Anterior cingulate cortex (tissue), 58 donors: ENCODE measurements at places on chromosomes 3 and 15.

- DNase-seq = no peak
Measured at GRCh38 chr3:119237299-119237698, 3.4 kb downstream of the B4GALT4 start.

DNA sequence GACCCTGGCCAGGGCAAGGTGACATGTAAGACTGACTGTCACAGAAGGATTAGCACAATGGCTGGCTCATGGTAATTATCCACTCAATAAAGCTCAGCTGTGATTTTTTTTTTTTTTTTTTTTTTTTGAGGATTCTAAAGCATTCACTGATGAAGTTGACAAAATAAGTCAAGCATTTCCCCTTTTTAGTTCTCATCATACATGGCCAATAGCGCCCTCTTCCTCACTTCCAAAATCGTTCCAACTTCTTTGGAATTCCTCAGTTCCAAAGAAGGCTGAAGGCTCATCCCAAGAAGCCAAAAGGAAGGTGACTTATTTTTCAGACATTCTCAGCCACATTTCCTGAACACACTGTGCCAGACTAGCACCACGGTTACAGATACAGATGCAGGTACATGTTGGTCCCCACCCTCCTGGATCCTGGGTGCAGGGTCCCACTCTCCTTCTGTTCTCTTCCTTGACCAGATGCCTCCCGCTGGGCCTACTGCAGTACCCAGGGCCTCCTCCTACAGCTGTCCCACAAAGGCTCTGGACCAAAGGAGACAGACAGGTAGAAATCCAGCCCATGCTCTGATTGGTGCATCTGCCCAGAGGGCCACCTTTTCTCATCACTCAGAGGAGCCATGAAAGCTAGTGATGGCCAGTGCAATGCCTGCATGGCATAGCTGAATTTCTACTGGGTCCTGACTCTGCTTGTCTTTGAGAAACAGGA is 202.6 kb downstream of the UACA start:
- DNase-seq = no peak

DNA sequence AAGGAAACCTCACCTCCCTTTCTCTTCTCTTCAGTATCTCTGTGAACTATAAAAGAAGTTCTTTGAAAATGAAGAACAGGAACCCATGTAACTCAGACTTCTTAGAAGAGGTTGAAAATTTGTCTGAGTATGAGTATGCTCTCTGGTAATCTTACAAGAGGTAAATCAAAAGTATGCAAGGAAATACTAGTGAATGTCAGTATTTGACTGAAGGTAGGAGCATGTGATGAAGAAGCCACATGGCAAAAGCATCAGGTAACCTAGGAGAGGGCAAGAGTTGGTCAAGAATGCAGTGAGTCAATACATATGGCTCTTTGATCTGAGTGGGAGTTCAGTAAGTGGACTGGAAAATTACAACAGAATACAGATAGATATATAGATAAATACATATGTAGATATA is 133.0 kb upstream of the NECTIN3 start:
- no peak for DNase-seq

DNA sequence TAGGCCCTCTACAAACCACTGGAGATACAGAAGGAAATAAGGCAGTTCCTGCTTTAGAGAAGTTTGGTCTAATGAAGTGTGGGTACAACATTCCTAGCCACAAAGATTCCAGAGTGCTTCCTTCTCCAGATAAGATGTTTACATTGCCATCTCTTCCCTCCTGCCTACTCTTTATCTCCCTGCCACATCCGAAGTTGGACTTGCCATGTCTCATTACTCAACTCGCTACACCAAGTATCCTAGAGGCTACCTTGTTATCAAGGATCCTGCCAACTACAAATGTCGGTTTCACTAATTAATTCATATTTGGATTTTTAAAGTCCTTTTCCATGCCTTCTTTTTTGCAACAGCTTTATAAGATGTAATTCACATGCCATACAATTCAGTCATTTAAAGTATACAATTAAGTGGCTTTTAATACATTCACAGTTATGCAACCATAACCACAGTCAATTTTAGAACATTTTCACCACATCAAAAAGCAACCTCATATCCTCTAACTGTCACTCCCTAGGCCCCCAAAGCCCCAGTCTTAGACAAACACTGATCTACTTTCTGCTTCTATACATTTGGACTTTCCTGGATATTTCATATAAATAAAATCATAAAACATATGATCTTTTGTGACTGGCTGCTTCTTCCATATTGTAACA is 53.7 kb upstream of the CSTA start:
- no peak for DNase-seq

GRCh38 chr15:64112073-64112772 is 16.4 kb downstream of the SNX1 start:
- no peak for DNase-seq

- DNase-seq = no peak
Measured at GRCh38 chr3:76938962-76939361, 100.9 kb upstream of the ROBO2 start.

- no peak for DNase-seq
Measured at GRCh38 chr15:92492551-92493115, 99.0 kb downstream of the ST8SIA2 start.

- peak; percentile 34 for DNase-seq
Measured at GRCh38 chr15:23690450-23690852, 3.3 kb upstream of the NDN start.

DNA sequence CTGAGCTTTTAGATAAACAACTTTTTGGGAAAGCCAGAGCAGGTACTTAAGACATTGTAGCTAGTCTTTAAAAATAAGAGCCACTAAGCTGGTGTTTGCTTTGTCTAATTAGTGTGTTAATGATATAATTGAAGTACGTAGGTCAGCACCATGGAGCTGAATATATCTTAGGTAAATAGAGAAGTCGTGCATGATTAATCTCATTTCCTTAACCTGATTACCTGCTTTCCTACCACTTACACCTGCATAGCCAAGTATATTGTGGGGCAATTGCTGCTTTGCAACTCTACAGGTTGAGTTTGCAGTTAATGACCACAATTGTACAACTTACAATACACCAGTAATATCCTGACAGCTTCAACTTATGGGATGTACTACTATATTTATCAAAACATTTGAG is 17.6 kb upstream of the TOPAZ1 start:
- DNase-seq = no peak

DNA sequence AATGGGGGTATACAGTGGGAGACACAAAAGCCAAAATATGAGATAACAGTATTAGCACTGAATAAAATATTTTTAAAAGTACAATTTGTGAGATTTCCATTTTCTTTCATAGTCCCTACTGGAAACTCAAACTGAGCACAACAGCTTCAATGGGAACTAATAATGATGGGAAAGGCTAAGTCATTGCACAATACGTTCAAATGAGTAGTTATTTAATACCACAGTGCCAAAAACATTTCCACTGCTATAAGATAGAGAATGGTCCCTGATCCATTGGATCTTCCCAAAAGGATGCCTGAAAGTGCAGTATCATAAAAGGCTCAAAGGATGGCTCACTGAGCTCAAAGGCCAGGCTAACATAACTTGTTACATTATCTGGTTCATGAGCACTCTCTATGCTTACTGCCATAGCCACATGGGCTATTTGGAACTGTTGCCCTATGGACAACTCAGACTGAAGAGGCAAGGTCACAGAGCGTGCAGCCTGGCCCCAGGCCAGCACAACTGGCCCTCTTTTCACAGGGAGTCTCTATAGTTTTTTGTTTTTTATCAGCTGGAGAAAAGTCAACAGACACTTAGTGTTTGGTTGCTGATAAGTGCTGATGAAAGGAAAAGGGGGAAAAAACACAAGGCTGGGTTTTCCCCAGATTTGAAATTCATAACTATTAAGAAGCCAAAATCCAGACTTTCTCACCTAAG is 54.1 kb upstream of the PPIB start:
- no peak for DNase-seq

- no peak for DNase-seq
Measured at GRCh38 chr15:92196342-92196741, 197.3 kb upstream of the ST8SIA2 start.
